Activated CD4-positive, CD25-positive, alpha-beta regulatory T cell treated with anti-CD3 and anti-CD28 coated beads, Interleukin-2, amount 50 U/mL, for 16 hours (primary cell): ENCODE measurements at places on chromosomes 2 and 18.

GRCh38 chr2:60880643-60881046, 729 bp upstream of the REL start:
- no peak for DNase-seq

DNA sequence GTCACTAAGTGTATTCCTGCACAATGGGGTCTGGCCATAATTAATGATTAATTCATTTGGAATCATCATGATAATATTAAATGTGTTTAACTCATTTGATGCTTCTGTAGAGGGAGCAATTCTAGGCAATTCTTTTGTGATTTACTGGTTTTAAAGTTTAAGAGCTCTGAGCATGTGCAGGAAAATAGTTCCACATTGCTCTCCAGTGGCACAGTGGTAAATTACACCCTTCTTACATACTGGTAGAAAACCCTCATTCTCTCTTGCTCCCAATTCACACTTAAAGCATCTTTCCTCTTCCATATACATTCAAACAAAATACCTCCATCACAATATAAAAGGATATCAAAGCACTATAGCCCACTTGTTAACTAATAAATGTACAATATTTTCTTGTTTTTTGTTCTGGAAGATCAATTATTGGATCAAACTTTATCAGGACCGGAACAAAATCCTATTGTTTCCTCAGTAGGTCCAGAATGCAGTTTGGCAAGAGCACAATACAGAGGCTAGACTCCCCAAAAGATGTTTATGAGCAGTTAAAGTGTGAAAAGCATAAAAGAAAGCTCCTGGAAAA, 844.3 kb downstream of the MBD2 start:
- no peak for DNase-seq

- no peak for DNase-seq
Measured at GRCh38 chr18:74819433-74820059, 221.9 kb downstream of the ZNF407 start.

DNA sequence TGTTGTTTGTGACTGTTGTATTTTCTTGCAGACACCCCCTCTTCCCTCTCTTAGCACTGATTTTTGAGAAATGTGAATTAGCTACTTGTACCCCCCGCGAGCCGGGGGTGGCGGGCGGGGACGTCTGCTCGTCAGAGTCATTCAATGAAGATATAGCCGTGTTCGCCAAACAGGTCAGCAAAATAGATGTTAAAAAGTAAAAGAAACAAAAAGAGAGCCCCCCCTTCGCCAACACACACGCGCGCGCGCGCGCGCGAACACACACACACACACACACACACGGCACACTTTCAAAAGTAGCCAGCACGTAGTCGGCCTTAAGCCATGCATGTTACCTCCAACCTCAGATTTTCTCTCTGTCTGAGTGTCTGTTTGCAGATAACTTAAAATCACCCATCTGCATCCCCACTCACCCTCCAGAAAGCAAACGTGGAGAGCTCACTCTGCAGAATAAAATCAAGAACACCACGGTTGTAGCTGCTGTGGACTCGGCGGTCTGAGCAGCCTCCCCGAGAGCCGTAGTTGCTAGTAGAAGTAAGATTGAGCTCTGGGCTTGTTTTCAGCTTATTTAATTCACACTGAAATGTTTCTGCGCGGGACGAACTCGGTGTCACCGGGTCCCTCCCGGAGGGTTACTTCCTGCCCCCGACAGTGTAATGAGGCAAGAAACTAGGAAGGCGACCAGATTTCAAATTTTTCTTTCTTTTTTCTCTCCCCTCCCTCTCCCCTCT, 5.1 kb downstream of the MEIS1 start:
- DNase-seq, result no peak

DNA sequence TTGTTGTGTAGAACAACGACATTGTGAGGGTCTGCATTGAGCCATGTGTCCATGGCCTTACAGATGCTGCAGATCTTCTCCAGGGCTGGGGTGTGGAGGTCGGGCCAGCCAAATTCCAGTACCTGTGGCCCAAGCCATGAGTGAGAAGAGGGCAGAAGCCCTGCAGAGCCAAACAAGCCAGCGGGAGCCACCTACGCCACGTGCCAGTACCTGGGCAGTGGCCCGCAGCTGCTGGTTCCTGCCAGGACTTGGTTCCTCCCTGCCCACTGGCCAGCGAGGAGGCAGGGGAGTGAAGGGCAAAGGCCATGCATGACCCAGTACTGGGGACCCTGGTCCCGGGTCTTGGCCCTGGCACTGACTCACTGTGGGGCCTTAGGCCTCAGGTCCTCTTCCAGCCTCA, 109.4 kb downstream of the TNS1 start:
- no peak for DNase-seq

GRCh38 chr2:85770369-85770768, 16.6 kb downstream of the ATOH8 start:
- no peak for DNase-seq

DNA sequence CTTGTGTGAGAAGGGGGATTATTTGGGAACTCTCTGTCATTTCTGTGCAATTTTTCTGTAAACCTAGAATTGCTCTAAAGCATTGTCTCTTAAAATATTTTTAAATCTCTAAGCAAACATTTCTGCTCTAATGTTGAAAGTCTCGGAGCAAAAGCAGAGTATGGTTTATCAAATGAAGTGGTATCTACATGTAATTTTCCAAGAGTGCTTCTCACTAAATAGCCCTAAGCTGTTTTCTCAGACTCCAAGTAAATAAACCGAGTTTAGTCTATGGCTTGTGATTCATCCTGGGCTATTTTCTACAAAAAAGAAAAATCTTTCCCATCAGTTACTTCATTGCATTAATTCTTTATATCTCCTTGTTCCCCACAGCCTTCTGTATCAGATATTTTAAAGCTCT, 90.8 kb downstream of the METTL4 start:
- DNase-seq, result no peak

DNA sequence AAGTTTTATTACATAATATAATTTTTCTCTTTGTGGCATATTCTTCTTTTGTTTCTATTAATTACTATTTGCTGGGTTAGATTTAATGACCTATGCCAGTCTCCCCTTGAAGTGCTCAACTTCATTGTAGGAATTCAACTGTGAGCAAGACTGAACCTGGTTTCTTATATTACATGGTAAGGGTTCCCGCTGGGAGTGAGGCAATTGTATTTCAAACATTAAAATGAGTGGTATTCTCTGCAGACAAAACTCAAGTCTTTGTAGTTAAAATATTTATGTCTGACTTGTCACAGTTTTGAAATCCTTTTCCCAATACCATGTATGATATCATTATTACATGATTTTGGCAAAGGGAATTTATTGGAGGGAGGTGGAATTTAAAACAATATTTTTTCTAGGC, 278.7 kb downstream of the GULP1 start:
- DNase-seq, result no peak

- DNase-seq, result no peak
Measured at GRCh38 chr2:180222644-180223043, 215.5 kb upstream of the CWC22 start.

DNA sequence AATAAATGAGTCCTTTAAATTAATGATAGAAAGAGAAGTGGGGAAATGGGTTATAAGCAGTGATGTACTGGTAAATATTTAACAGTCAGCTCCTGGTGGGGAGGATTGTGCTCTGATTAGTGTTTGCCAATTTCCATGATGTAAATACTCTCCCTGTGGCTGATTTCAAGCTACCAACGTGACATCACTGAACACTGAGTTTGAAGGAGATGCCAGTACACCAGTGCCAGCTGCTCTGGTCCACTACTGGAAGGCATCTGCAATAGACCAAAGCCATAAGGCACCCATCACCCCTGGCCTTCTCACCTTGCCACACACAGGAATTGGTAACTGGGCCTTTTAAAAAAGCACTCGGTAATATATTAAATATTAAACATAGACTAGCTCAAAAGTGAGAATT, 77.7 kb downstream of the TGOLN2 start:
- DNase-seq, result no peak

DNA sequence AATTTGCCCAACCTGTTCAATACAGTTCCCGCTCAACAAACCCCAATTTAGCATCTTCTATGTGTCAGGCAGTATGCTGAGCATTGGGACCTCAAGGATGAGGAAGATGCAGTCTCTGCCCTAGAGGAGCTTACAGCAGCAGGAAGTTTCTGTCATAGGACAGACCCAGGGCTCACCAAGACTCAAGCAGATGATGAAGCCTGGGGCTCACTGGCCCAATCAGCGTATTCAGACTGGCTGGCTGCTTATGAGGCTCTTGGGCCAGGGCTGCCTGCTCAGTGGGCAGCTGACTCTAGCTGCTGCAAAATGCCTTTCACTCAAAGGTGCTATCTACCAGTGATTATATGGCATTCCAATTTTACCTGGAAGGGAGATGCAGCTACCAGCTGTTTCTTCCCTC, 2.1 kb downstream of the FAM178B start:
- no peak for DNase-seq

- no peak for DNase-seq
Measured at GRCh38 chr2:71640489-71640888, 187.1 kb downstream of the DYSF start.

GRCh38 chr18:12258719-12259705, 4.9 kb downstream of the CIDEA start:
- no peak for DNase-seq

- no peak for DNase-seq
Measured at GRCh38 chr2:234029150-234029733, 21.3 kb upstream of the SPP2 start.

GRCh38 chr2:200431996-200432705, 77.7 kb downstream of the KCTD18 start:
- no peak for DNase-seq

- DNase-seq, result no peak
Measured at GRCh38 chr2:202019689-202020450, 13.8 kb upstream of the FZD7 start.

DNA sequence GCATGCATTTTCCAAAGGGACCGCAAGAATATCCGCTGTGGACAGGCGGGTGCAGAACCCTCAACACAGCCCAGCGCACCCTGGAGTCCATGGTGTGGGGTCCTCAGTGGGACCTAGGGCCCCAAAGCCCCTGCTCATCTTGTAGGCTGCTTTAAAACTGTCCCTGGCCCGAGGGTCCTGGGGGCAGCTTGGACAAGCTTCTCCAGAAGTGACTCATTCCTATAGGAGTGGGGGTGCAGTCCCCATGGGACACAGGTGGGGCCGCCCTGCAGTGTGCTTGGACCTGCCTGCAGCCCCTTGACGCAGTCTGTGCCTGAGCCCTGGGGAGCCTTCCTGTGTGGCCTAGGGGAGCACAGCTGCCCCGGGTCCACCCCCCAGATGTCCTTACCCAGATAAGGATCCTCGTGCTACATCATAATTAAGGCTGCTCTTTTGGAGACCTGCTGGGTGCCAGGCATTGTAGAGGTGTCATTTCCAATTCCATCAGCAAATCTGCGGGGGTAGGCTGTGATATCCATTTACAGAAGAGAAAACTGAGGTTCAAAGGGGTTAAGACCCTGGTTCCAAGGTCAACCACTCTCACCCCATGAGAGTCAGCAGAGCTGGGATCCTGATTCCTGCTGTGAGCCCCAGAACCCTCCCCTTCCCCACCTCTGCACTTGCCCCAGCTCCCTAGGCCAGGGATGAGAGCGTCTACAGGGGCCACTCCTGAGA, 1.7 kb upstream of the HS6ST1 start:
- DNase-seq, result no peak

DNA sequence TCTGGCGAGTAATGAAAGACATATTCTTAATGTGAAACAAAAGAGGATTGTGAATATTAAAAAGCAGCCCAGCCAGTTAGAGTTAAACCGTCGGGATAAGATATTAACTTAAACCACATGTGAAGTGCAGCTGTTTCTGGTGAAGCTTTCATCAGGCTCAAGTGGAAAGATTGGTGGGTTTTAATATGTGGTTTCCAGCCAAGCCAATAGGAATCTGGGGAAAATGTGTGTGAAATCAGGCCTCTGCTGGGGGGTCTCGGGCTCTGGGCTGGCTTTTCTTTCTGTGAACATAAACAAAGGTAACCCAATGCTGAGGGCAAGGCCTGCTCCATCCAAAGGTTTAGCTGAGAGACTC, 279.6 kb downstream of the SLC4A3 start:
- no peak for DNase-seq

DNA sequence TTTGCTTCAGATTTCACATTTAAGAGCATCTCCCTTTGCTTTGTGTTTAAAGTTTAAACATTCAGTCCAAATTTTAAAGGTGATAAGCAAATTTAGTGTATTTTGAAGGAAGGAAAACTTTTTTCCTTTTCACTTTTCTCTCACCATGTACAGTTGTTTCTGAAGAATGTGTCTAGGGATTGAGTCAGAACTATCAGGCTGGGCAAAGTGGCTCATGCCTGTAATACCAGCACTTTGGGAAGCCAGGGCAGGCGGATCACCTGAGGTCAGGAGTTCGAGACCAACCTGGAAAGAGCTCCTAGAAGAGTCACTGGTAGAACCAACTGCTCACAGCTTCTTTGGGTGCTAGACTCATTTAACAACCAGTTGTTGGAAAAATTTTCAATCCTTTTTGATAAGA, 327.0 kb upstream of the THUMPD2 start:
- DNase-seq, result no peak

DNA sequence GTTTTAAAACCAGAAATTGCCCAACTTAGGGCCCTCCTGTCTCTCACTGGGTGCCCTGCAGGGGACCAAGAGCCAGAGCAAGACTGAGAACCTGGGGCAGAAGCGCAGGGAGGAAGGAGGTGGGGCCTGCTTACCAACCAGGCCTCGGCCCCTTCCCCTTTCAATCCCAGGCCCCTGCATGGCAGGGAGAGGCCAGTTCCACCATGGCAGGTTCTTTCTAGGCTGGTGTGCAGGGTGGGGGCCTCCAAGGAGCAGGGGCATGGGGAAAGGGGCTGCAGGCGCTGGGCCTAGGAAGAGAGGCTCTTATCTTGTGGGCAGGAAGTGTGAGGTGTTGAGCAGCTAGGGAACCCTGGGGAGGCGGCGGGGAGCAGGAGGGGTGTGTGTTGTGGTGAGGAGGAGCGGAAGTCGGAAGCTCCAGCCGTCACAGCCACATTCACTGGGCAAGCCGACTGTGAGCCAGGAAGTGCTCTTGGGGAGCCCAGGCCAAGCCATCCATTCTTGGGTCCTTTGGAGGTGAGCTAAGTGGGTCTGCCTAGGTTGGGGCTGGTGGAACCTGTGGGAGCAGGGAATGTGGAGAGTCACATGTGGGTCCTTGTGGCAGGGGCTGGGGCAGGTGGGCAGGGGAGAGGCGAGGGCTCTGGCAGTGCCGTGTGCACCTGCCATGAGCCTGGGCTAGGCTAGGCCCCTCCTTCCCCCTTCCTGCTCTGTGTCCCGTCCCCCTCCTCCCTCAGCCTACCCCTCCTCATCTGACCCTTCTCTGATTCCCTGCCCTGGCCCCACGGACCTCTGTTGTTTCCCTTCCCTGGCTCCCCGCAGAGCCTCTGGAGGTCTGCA, at the start of gene PSD4:
TSS of gene PSD4 (plus strand) at position 430 of the 834 bp plus-strand sequence. CDS start 8,486 bp downstream, outside the sequence.
- peak; percentile 69 for DNase-seq

DNA sequence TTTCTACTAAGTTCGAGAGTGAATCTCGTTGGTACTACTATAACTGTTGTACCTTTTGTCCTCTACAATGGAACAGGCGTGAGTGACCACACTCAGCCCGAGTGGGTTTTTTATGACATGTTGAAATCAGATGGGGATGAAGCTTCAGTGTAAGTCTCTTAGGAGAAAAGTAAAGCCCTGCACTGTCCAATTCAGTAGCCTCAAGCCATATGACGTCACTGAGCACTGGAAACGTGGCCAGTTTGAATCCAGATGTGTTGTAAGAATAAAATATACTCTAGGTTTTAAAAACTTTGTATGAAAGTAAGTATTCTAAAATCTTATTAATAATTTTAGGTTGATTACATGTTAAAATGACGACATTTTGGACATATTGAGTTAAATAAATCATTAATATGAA, 101.7 kb upstream of the SP3 start:
- DNase-seq, result no peak
